ENCODE measurements at places on chromosomes 2 and 18. TPM values are rescaled to one million over a fixed set of nuclear protein-coding genes. Genes with fewer than 3 reads are reported as not detected.

GRCh38 chr18:79872527-79873444 lies 75.0 kb downstream of the KCNG2 start:
- no peak overlapping the region for H3K27ac ChIP-seq
- peaks cover 16% of the 10 kb centered on the region for H3K27me3 ChIP-seq
- no peaks in the 10 kb centered on the region for H3K36me3 ChIP-seq
- DNase-seq = peak; percentile 46
- H3K4me1 ChIP-seq = peaks cover 34% of the 10 kb centered on the region

DNA sequence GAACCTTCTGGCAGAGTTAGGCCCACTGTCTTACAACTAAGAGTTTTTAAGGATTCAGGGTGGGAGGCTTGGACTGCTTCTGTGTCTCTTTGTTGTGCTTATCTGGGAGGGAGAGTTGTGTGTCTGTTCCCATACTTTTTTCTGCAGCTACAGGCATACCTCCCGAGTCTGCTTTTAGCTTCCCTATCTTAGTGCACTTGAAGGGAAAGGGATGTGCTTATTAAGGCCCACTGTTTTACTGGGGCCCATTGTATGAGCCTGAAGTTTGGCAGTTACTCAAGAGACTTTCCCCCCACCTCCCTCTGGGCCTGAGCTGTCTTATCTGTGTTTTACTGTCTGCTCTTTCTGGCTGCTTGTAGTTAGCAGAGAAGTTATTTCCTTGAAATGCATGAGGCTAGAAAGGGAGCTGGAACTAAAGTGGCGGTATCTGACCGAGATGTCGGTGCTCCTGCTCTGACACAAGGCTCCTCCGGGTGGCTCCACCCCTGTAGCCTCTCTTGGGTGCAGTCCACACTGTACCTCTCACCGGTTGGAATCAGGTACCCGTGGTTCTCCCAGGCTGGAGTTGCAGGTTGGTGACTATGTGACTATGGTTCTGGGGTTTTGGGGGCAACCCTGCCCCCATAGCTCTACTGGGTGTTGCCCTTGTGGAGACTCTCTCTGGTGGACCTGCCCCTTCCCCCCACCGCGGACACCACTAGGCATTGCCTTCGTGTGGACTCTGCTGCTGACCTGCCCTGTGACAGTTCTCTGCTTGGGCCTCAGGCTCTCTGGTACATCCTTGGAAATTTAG lies 12.9 kb downstream of the UBR3 start:
- no peak overlapping the region for H3K27ac ChIP-seq
- no peak overlapping the region for H3K4me3 ChIP-seq
- H3K27me3 ChIP-seq = no peaks in the 10 kb centered on the region
- H3K36me3 ChIP-seq = peaks cover 3% of the 10 kb centered on the region
- H3K4me1 ChIP-seq = no peaks in the 10 kb centered on the region

- DNase-seq = no peak
- no peak overlapping the region for H3K4me3 ChIP-seq
- H3K27me3 ChIP-seq = no peaks in the 10 kb centered on the region
- no peaks in the 10 kb centered on the region for H3K4me1 ChIP-seq
These were observed 53.8 kb upstream of the PSME4 start for GRCh38 chr2:54024576-54024975.

DNA sequence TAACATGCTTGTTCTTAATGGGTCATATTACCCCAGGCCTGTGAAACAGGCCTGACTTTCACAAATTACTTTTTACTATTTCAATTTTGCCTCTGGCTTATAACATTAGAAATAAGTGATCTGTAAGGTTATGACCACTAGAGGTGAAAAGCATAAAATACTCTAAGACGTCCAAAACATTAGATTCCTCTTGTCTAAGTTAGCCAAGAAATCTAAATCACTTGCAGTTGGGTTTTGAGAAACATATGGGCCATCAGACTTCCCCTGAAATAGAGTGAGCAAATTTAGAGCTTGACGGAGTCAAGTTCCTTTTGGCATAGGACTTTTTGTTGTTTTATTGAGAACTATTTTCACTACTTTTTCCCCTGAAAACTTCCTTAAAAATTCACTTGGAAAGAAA lies 32.7 kb upstream of the RIT2 start:
- no peaks in the 10 kb centered on the region for H3K36me3 ChIP-seq
- no peaks in the 10 kb centered on the region for H3K27me3 ChIP-seq
- H3K4me3 ChIP-seq = no peak overlapping the region
- peak; percentile 40 for DNase-seq
- H3K4me1 ChIP-seq = no peaks in the 10 kb centered on the region

DNA sequence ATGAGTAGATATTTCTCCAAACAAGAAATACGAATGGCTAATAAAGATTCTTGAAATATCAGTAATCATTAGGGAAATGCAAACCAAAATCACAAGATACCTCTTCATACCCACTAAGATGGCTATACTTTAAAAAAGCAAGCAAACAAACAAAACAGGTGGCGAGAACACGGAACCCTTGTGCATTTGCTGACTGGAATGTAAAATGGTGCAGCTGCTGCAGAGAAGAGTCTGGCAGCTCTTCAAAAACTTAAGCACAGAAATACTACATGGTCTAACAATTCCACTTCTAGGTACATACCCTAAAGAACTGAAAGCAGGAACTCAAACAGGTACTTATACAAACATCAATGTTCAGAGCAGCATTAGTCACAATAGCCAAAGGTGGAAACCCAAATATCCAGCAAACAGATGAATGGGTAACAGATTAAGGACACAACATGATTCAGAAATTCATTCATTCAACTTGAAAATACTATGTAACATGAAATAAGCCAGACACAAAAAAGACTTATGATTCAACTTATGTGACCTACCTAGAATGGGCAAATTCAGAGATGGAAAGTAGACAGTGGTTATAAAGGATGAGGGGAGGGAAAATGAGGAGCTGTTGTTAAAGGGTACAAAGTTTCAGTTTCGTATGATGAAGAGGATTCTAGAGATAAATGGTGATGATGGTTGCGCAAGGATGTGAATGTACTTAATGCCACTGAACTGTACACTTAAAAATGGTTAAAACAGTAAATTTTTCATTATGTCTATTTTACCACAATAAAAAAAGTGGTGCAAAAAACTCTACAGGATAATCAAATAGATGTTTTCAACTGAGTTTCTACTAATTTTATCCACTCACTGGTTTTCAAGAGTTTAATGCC lies 26.9 kb upstream of the GPR75 start:
- peak; percentile 39 for DNase-seq
- no peak overlapping the region for H3K27ac ChIP-seq
- no peak overlapping the region for H3K4me3 ChIP-seq

The RGPD3 gene
- total RNA-seq = 0.44 TPM

The ANKRD44 gene
- 26.3 TPM for total RNA-seq

- DNase-seq = peak; percentile 13
- no peak overlapping the region for H3K27ac ChIP-seq
- no peak overlapping the region for H3K4me3 ChIP-seq
- H3K27me3 ChIP-seq = no peaks in the 10 kb centered on the region
- no peaks in the 10 kb centered on the region for H3K36me3 ChIP-seq
These were observed 238.8 kb downstream of the IKZF2 start for GRCh38 chr2:212912445-212913103.

The ZNF385B gene
- total RNA-seq = 3.9 TPM

The SP110 gene
- total RNA-seq = 10.9 TPM

The LRP2 gene
- 0.13 TPM for total RNA-seq

DNA sequence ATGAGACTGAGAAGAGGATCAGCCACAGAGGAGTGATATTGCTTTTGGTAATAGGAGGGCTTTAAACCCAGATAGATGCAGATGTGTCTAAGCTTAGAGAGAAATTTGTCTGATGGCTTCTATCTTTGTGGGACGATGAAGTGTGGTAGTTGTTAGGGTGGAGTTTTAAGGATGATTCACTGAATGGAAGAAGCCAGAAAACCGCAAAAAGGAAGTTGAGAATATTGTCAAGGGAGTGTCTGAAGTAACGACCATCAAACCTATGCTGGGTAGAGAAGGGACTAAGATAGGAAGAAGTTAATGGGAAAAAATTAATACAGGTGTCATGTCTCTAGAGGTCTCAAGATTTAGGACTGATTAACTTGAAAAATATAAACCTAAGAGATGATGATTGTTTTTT lies 195.6 kb upstream of the MC4R start:
- no peak overlapping the region for H3K4me3 ChIP-seq
- H3K36me3 ChIP-seq = no peaks in the 10 kb centered on the region
- no peak overlapping the region for H3K27ac ChIP-seq
- no peaks in the 10 kb centered on the region for H3K27me3 ChIP-seq
- DNase-seq = no peak
- H3K4me1 ChIP-seq = no peaks in the 10 kb centered on the region

- H3K27me3 ChIP-seq = no peaks in the 10 kb centered on the region
- H3K27ac ChIP-seq = peak overlapping the region; percentile 90
- H3K36me3 ChIP-seq = no peaks in the 10 kb centered on the region
- peak; percentile 63 for DNase-seq
These were observed 11.9 kb upstream of the IGFBP2 start for GRCh38 chr2:216621292-216621691.

The CAPN14 gene
- total RNA-seq = 0.09 TPM

- peaks cover 4% of the 10 kb centered on the region for H3K4me1 ChIP-seq
- no peaks in the 10 kb centered on the region for H3K27me3 ChIP-seq
- H3K27ac ChIP-seq = no peak overlapping the region
- H3K36me3 ChIP-seq = no peaks in the 10 kb centered on the region
- no peak for DNase-seq
- H3K4me3 ChIP-seq = no peak overlapping the region
These were observed 643.1 kb downstream of the SLC4A3 start for GRCh38 chr2:220270481-220271070.

DNA sequence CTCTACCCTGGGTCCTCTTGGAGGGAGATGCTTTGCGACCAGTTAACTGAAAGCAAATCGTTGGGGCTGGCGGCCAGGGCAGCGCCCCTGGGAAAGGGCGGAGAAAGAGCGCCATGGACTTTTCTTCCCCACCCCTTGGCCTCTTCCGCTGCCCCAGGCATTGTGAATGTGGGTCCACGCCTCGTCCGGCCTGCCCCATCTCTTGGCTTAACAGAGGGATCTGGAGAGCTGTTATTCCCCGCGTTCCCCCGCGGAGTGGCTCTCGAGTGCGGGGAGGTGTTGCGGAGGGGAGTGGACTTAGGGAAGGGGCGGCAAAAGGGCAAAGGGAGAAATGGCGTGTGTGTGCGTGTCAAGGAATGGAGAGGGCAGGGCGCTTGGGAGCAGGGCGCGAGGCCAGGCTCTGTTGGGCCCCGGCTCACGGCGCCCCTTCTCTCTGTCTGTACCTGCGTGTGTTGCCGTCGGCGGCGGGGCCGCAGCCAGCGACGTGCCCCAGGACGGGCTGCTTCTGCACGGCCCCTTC lies 6.6 kb downstream of the EMX1 start:
- no peak for DNase-seq
- no peaks in the 10 kb centered on the region for H3K36me3 ChIP-seq
- peaks cover 25% of the 10 kb centered on the region for H3K4me1 ChIP-seq

The UGT1A1 gene
- total RNA-seq = not detected

The POMC gene
- total RNA-seq = 3.5 TPM

GRCh38 chr2:161332371-161332967 lies 24.2 kb downstream of the PSMD14 start:
- H3K36me3 ChIP-seq = no peaks in the 10 kb centered on the region
- H3K27me3 ChIP-seq = no peaks in the 10 kb centered on the region
- H3K4me3 ChIP-seq = no peak overlapping the region
- no peak overlapping the region for H3K27ac ChIP-seq

The GKN2 gene
- total RNA-seq = not detected

GRCh38 chr2:219959471-219959870 lies 332.0 kb downstream of the SLC4A3 start:
- H3K36me3 ChIP-seq = no peaks in the 10 kb centered on the region
- DNase-seq = no peak
- H3K4me3 ChIP-seq = no peak overlapping the region
- H3K27ac ChIP-seq = no peak overlapping the region

DNA sequence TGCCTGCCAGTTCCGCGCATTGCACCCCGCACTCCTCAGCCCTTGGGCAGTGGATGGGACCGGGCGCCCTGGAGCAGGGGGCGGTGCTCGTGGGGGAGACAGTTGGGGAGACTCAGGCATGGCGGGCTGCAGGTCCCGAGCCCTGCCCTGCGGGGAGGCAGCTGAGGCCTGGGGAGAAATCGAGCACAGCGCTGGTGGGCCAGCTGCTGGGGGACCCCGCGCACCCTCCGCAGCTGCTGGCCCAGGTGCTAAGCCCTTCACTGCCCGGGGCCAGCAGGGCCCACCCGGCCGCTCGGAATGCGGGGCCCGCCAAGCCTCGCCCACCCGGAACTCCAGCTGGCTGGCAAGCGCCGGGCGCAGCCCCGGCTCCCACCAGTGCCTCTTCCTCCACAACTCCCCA lies 488.8 kb upstream of the CHST9 start:
- H3K4me1 ChIP-seq = no peaks in the 10 kb centered on the region
- no peaks in the 10 kb centered on the region for H3K36me3 ChIP-seq
- no peak overlapping the region for H3K27ac ChIP-seq
- no peaks in the 10 kb centered on the region for H3K27me3 ChIP-seq
- no peak overlapping the region for H3K4me3 ChIP-seq

DNA sequence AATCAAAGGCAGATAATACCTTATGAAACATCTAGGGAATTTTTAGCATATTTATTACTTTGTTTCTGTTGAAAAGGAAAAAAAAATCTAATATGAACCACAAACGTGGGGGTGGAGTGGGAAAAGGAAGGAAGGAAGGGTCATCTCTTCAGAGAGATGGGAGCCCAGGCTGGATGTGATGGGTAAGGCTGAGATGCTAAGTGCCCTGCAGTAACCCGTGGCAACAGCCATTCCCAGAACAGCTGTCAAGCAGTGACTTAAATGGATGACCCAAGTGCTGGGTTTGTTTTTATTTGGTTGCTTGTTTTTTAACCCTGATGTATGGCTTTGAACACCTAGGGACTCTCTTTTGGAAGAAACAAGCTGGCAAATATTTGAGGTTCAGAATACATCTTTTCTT lies 50.7 kb upstream of the KLF7 start:
- no peaks in the 10 kb centered on the region for H3K27me3 ChIP-seq
- no peaks in the 10 kb centered on the region for H3K4me1 ChIP-seq
- H3K4me3 ChIP-seq = no peak overlapping the region
- H3K27ac ChIP-seq = no peak overlapping the region

DNA sequence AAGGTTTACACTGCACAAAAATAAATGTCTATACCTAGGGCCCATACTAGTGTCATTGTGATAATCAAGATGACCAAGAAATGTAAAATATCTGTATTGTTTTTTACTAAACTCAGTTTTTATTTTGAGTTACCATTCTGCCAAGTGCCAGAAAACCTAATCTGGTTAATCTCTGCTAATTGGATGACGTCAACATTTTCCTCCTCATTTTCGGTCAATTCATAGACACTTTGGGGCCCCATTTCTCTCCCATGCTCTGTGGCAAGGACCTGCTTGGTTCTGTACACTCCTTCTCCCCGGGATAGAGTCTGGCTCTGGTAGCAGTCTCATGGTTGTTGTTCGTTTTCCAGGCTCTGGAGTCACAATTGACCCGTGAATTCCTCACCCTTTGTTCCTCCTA lies 186.5 kb upstream of the TCF4 start:
- DNase-seq = no peak
- no peaks in the 10 kb centered on the region for H3K27me3 ChIP-seq
- no peak overlapping the region for H3K4me3 ChIP-seq
- H3K36me3 ChIP-seq = no peaks in the 10 kb centered on the region
- H3K4me1 ChIP-seq = peaks cover 2% of the 10 kb centered on the region

The OSBPL1A gene
- 67.1 TPM for total RNA-seq

GRCh38 chr2:55225481-55226020 lies 6.5 kb downstream of the CLHC1 start:
- H3K27ac ChIP-seq = no peak overlapping the region
- peaks cover 3% of the 10 kb centered on the region for H3K4me1 ChIP-seq
- no peaks in the 10 kb centered on the region for H3K27me3 ChIP-seq
- H3K36me3 ChIP-seq = no peaks in the 10 kb centered on the region

- no peak overlapping the region for H3K4me3 ChIP-seq
- H3K27me3 ChIP-seq = no peaks in the 10 kb centered on the region
- H3K36me3 ChIP-seq = no peaks in the 10 kb centered on the region
- no peak overlapping the region for H3K27ac ChIP-seq
These were observed 687.4 kb upstream of the ID2 start for GRCh38 chr2:7994397-7994951.

GRCh38 chr2:205066081-205066480 lies 520.8 kb downstream of the PARD3B start:
- H3K36me3 ChIP-seq = no peaks in the 10 kb centered on the region
- DNase-seq = no peak
- no peak overlapping the region for H3K4me3 ChIP-seq
- no peak overlapping the region for H3K27ac ChIP-seq

Data from muscle of leg (tissue), 16 donors.